Right cardiac atrium (tissue), 5 donors: ENCODE measurements at places on chromosomes 7 and 10. TPM values are rescaled to one million over a fixed set of nuclear protein-coding genes. Genes with fewer than 3 reads are reported as not detected.

DNA sequence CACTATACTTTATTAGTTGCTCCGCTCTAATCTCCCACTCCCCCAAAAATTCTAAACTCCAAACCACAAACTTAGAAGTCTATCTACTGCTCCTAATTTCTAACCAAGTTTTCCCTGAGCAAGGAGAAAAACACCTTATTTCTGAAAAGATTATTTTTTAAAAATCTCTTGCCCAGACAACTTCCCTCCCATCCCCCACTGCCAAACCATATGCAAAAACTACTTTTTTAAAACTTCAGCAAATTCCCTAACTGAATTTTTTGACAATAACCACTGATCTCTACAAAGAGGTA is 1.9 kb downstream of the UBE2H start:
- no peak for DNase-seq

GRCh38 chr10:113882240-113882639 is 27.8 kb downstream of the NHLRC2 start:
- DNase-seq: no peak

Gene DPP6
- 0.07 TPM for polyA plus RNA-seq

DNA sequence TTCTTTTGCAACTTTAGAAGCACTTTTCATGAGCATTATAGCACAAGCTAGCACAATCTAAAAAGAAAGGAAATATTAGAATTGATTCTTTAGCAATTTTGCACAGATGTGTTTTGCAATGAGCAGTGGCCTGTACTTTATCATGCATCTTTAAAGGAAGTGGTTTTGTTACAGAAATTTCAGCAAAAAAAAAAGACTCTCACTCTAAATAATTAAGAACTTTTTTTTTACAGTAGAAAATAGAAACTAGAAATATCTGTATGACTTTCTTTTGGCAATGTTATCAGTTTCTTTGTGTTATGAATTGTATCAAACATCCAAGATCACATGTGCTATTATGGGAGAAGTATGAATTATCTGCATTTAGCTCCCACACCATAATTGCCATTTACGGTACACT is 195.7 kb upstream of the KLF6 start:
- no peak for DNase-seq

Gene AGBL3
- 0.81 TPM for polyA plus RNA-seq

GRCh38 chr10:5466451-5467206 is 32.7 kb downstream of the CALML5 start:
- DNase-seq: no peak

Gene STOX1
- polyA plus RNA-seq: 0.25 TPM

GRCh38 chr7:123282181-123282580 is 82.4 kb upstream of the SLC13A1 start:
- no peak for DNase-seq

Gene RAPGEF5
- polyA plus RNA-seq: 8.7 TPM

- no peak for DNase-seq
Measured at GRCh38 chr10:1677307-1677939, 59.9 kb downstream of the ADARB2 start.

DNA sequence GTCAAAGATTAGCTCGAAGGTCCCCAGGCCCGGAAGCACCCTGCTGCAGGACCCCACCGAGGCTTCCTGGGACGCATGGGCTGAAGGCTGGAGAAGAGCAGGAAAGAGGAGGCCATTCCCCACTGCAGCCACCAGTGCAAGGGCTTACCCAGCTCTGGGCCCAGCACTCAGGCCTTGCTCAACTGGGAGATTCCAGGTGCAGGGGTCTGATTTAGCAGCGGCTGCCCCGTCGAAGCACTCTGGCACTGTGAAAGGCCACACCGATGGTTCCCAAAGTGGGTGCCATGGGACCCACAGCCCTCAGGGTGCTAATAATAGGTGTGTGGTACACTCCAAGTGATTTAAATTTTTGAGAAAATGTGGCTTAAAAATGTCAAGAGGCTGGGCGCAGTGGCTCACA is 130.9 kb downstream of the OAT start:
- no peak for DNase-seq

Gene PAPOLB
- polyA plus RNA-seq: 0.16 TPM

Gene ACBD5
- 16.8 TPM for polyA plus RNA-seq

DNA sequence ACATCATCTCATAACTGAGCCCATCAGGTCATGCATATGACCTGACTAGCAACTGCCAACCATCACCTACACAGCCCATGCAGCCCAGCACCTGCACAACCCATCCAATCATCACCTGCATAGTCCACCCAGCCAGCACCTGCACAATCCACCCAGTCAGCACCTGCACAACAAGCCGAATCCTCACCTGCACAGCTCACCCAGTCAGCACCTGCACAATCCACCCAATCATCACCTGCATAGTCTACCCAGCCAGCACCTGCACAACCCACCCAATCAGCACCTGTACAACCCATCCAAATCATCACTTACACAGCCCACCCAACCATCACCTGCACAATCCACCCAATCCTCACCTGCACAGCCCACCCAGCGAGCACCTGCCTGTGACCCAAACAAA is 33.4 kb upstream of the WDFY4 start:
- no peak for DNase-seq

Gene TAS2R41
- polyA plus RNA-seq: not detected

DNA sequence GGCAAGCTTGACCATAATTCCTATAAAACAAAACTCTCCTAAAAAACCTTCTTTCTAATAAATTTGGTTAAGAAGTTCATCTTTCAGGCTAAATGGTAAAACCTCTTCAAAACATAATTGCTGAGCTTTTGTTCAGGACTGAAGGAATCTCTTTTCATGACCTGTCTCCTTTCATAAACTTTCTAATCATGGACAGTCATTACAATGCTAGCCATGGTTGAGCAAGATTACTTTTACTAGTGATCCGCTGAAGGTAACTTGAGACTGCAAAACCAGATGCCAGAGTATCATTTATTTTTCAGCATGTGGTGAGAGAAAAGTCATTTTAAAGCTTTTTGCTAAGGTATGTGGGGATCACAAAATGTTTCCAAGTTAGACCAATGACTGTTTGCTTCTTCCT is 186.4 kb upstream of the RHOBTB1 start:
- DNase-seq: no peak

DNA sequence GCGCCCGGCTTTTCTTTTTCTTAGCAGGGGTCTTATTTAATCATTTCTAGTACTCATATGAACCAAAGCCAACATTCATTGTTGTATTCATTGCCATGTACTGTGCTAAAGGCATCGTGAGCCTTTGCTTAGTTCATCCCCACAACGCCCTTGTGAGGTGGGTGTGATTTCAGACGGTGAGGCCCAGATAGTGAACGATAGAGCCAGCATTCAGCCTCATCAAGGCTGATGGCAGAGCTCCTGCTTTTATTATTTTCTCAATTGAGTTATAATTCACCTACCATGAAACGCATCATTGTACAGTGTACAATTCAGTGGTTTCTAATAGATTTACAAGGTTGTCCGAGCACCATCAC is 50.1 kb downstream of the HK1 start:
- DNase-seq: no peak

DNA sequence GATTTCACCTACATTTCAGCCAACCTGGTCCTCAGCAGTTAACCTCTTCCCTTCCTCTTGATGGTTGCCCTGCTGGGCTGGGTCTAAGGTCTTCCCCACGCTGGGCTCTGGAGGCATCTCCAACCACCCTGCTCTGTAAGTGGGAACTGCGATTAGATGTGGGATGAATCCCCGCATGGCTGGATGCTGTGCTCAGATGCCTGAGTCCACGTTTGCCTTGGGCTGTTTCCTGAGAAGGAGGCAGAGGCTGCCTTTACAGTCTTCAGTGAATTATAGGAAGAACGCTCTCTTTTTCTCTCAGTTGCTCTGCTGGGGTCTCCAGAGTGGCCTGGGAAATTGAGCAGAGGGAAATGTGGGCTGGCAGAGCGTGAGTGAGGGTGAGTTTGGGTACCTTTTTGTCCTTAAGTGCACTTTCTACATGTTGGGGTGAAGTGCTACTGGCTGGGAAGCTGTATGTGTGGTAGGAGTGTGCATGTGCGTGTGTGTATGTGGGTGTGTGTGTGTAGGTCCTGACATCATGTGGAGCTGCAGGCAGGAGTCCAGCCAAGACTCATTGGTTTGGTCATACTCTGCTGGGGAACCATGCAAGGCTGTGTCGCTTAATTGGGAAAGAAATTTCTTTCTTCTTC is 1.5 kb downstream of the GIMAP8 start:
- no peak for DNase-seq

DNA sequence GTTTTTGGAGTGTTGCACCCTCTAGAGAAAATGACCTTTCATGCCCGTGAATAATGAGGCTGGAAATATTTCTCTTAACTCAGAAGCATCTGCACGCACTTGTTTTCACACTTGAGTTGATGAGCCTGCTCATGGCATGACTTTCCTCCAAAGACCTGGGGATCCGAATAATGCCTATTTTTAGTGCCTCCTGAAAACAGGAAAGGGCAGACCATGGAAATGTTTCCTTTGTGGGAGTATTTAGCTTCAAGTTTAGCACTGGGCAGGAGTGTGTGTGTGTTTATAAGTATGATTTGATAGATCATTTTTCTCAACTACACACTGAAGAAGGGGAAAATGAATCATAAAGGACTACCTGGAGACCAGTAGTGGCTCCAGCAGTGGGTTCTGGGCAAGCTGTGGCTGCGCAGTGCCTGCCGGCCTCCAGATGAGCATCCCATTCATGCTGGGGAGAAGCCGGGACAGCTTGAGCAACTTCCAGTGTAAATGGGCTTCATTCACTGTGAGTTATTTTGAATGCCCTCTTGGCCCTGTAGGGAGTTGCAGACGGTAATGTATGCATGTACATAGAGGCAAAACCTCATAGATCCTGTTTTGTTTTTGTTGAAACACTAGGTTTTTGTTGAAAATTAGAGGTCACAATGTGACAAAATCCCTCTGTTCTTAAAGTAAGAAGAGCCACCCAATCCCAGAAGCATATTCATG is 117.8 kb upstream of the INSYN2A start:
- no peak for DNase-seq

DNA sequence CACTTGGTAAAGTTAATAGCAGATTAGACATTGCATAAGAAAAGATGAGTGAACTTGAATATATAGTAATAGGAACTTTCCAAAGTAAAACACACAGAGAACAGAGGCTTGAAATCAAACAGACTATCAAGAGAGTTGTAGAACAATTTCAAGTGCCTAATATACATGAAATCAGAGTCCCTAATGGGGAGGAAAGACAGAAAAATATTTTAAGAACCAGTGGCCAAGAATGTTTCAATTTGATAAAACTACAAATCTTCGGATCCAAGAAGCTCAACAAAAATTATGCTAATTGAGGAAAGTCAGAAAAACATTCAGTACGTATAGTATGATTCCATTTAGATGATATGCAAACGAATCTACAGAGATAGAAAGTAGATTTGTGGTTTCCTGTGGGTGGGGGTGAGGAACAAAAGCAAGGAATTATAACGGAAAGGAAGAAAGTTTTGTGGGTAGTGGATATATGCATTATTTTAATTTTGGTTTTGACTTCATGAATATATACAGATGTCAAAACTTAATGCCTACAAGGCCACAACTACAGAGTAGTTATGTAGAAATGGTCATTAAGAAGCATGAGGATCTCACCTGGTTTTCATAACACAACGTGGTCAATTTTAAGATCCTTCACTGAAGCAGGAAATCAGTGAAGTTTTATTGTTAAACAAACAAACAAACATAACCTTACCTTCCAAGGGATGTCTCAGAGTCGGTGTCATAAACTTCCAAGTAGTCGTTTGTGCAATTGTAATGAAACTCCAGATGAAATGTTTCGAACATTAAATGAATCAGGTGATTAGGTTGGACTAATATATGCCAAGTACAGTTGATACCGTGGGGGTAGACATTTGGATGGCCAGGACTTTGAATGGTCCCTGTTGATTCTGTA is 62.0 kb downstream of the CUBN start:
- no peak for DNase-seq

GRCh38 chr10:5685764-5686240 is 1.2 kb downstream of the TASOR2 start:
- no peak for DNase-seq
